ENCODE measurements at places on chromosomes 7 and 10. TPM values are rescaled to one million over a fixed set of nuclear protein-coding genes. Genes with fewer than 3 reads are reported as not detected.

- no peak overlapping the region for H3K4me3 ChIP-seq
- no peak overlapping the region for H3K27ac ChIP-seq
Measured at GRCh38 chr10:74542077-74542476, 284.3 kb upstream of the KAT6B start.

The CNNM1 gene
- 0.57 TPM for total RNA-seq

DNA sequence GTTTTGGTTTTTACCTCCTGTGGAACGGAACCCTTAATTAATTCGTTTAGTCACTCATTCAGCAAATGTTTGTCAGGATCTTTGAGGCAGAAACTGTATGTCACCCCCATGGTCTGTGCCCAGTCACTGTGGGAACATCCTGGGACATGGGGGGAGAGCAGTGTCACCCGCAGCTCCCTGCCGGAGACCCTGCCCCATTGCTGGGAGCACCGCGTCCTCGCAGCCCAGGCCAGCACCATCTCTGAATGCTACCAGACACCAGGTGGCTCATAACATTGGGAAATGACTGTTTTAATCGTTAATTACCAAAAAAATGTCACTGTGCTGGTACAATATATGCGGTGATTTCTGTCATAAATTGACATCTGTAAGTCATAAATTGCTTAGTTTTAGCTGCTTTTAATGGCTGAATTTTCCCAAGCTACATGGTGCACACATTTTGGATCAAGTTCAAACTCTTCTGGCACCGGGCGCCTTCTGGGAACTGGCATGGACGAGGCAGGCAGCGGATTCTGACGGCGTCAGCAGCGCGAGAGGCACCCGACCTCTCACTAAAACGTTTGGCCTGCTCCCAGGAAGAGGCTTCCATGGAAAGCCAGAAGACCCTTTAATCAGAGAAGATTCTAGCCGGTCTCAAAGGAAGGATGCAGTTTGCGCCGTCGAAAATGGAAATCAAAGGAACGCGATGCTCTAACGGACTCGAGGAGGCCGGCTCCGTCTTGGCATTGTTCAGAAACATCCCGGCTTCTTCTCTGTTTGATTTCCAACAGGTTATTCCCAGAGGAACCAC, 184.2 kb downstream of the ADARB2 start:
- H3K4me3 ChIP-seq, result no peak overlapping the region
- no peak overlapping the region for H3K27ac ChIP-seq
- H3K27me3 ChIP-seq, result peaks cover 2% of the 10 kb centered on the region
- DNase-seq, result no peak
- no peaks in the 10 kb centered on the region for H3K36me3 ChIP-seq

The OR13A1 gene
- total RNA-seq, result not detected

The WDFY4 gene
- not detected for total RNA-seq

- H3K27ac ChIP-seq, result no peak overlapping the region
- H3K4me3 ChIP-seq, result no peak overlapping the region
- H3K27me3 ChIP-seq, result no peaks in the 10 kb centered on the region
- no peak for DNase-seq
Measured at GRCh38 chr10:92832121-92832520, 16.2 kb upstream of the EXOC6 start.

DNA sequence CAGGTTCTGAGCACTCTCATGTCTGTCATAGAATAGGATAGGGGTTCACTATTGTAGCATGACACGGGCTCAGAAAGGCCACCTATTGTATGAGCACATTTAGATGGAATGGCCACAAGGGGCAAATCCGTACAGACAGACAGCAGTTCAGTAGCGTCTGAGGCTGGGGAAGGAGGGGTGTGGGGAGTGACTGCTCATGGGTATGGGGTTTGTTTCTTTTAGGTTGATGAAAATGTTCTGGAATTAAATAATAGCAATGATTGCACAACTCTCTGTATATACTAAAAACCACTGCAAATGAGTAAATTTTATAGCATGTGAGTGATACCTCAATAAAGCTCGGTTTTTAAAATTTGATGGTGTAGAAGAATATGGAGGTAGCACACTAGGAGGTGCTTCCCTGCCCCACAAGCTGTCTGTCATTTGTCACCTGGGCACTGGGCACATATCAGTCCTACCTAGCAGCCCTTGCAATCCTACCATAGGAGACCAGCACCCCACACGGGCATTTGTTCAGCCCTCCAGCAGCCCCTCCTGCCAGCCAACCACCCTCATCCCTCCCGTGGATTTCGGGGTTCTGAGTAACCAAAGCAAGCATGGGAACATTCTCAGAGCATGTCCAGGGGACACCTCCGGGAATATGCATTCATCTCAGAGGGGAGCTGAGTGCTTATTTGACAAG, 35.2 kb downstream of the KCNMA1 start:
- peaks cover 2% of the 10 kb centered on the region for H3K4me1 ChIP-seq
- H3K4me3 ChIP-seq, result no peak overlapping the region
- H3K27me3 ChIP-seq, result no peaks in the 10 kb centered on the region
- DNase-seq, result no peak

The HMX2 gene
- 1.3 TPM for total RNA-seq

- peaks cover 10% of the 10 kb centered on the region for H3K4me1 ChIP-seq
- DNase-seq, result no peak
- no peaks in the 10 kb centered on the region for H3K36me3 ChIP-seq
- peak overlapping the region; percentile 46 for H3K4me3 ChIP-seq
- no peaks in the 10 kb centered on the region for H3K27me3 ChIP-seq
- H3K27ac ChIP-seq, result peak overlapping the region; percentile 37
Measured at GRCh38 chr10:78302739-78302988, 269.0 kb downstream of the RPS24 start.

GRCh38 chr10:51251110-51251509, 176.8 kb downstream of the PRKG1 start:
- no peak overlapping the region for H3K4me3 ChIP-seq
- peaks cover 1% of the 10 kb centered on the region for H3K4me1 ChIP-seq

GRCh38 chr7:78080811-78081210, 282.2 kb downstream of the PHTF2 start:
- H3K4me3 ChIP-seq, result no peak overlapping the region
- H3K36me3 ChIP-seq, result no peaks in the 10 kb centered on the region
- peaks cover 7% of the 10 kb centered on the region for H3K4me1 ChIP-seq
- H3K27ac ChIP-seq, result no peak overlapping the region
- no peak for DNase-seq

The ZNF518A gene
- total RNA-seq, result 34.8 TPM
